IPS-NIHi11 (cell line): ENCODE measurements at places on chromosomes 1 and 21.

- no peak for DNase-seq
These were observed 18.2 kb downstream of the PDZK1 start for GRCh38 chr1:145688924-145689323.

- no peak for DNase-seq
These were observed 25.6 kb downstream of the PHACTR4 start for GRCh38 chr1:28395181-28395580.

DNA sequence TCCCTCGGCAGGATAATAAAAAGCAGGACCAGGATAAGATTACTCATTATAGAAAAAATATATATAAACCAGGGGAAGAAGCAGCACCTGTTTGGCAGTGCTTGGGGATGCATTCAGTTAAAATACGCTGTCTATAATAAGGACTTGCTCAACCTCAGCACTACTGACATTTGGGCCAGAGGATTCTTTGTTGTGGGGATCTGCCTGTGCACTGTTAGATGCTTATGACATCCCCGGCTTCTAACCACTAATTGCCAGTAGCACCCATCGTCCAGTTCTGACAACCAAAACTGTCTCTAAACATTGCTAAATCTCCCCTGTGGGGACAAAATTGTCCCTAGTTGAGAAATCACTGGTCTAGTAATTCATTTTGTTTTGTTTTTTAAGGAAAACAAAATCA lies 242.1 kb downstream of the SLC45A1 start:
- no peak for DNase-seq

DNA sequence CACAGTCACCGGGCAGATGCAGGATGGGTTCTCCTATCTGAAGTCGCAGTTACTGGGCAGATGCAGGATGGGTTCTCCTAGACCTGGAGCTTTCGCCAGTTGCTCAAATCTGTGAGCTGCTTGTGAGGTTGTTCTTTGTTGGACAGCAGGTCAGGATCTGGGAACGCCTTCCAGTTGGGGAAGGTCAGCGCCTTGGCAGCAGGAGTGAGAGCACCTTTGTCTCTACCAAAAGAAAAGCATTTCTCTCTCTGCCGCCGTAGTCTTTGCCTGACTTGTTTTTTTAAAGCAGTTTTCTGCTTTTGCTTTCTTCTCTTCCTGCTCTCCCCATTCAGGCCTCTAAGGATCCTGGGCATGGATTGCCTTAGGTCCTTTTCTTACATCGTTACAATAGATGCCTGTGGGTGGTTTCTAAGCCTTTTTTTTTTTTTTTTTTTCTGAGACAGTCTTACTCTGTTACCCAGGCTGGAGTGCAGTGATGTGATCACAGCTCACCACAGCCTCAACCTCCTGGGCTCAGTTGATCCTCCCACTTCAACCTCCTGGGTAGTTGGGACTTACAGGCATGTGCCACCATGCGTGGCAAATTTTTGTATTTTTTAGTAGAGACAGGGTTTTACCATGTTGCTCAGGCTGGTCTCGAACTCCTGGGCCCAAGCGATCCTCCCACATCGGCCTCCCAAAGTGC lies 15.7 kb downstream of the PEX14 start:
- no peak for DNase-seq

- DNase-seq, result no peak
These were observed 14.6 kb downstream of the NFASC start for GRCh38 chr1:204885288-204885711.

GRCh38 chr1:186618401-186619170 lies 61.6 kb downstream of the PTGS2 start:
- no peak for DNase-seq

- no peak for DNase-seq
These were observed 118.3 kb upstream of the FGGY start for GRCh38 chr1:59178339-59179187.

GRCh38 chr1:214979191-214979590 lies 103.3 kb upstream of the KCNK2 start:
- no peak for DNase-seq
